SIG-M5 (cell line): ENCODE measurements at places on chromosomes 7 and 10.
A peak's percentile ranks its signal among the peaks of the same experiment; 100 is the strongest.

DNA sequence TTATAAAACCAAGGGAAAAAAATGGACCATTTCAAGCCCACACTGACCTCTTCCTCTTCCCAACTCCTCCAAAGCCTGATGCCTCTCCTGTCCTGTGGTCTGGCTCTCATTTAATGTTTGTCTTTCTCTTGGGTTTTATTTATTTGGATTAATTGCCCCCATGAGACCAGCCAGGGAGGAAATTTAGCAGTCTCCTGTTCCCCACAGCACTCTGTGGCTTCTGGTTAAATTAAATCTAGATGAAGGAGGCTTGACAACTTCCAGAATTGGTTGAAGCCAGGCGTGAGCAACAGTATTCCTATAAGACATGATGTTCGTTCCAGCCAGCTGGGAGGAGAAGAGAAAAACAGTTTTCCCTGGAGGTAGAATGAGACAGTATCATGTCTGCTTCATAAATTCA, 15.1 kb upstream of the PRLHR start:
- no peak for DNase-seq

DNA sequence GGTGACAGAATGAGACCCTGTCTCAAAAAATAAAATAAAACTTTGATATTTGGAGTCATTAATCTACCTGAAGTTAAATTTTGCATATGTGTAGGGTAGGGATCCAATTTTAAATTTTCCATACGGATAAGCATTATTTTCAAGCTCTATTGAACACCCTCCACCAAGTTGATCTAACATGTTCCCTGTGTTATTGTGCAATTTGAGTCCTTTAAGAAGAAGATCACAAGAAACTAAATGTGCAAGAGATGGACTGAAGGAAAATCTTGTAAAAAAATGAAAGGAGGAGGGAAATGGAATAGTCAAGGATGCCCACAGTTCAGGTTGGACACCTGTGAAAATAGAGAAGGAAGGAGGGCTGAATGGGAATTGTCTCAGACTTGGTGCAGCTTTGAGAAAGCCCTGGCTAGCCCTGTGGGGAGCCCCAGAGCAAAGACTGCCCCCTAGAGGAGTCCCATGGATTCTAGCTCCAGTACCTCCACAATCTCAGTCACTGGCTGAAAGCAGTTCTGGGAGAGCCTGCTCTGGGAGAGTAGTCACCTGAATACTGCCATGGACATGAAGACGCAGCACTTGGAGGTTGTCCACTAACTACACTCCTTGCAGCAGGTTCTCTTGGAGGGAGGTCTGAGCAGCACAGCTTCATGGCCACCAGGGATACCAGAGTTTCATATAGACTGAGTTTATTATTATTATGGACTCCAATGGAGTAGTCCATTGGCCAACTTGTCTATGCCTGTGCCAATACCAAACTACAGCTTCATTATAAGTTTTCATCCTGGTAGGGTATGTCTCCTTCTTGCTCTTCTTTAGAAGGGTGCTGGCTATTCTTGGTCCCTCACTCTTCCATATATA, 5.7 kb upstream of the TIAL1 start:
- DNase-seq, result no peak

- DNase-seq, result no peak
Observed at GRCh38 chr7:133040178-133040577, 41.7 kb downstream of the CHCHD3 start.

- no peak for DNase-seq
Observed at GRCh38 chr10:130481936-130482335, 345.7 kb downstream of the GLRX3 start.

- DNase-seq, result no peak
Observed at GRCh38 chr7:91557789-91558404, 293.7 kb downstream of the FZD1 start.

GRCh38 chr7:129688503-129689222, 77.1 kb downstream of the NRF1 start:
- no peak for DNase-seq

GRCh38 chr7:73844131-73844547, 1.8 kb upstream of the METTL27 start:
- no peak for DNase-seq

DNA sequence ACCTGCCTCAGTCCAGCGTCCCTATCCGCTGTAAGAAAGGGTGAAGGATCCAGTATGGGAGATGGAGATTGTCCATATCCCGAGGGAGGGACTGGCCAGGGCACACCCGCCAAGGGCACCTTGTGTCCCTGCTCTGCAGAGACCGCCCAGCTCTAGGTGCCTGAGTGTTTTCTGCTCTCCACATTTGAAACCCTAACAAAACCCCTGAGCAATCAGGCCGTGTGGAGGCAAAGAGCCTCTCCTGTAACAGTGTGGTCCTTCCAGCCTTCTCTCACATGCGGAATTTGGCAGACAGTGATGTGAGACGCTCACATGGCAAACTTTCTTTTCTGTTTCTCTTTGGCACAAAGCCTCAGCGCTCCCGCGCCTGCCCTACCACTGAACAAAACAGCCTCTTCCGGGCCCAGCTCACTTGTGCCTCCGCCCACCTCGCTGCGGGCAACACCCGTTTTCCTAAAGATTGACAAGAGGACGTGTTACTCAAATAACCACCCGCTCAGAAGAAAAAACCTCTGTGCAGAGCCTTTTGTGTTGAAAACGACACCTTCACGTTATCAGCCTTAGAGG, 514.8 kb downstream of the DNAJB6 start:
- DNase-seq, result peak; percentile 11

DNA sequence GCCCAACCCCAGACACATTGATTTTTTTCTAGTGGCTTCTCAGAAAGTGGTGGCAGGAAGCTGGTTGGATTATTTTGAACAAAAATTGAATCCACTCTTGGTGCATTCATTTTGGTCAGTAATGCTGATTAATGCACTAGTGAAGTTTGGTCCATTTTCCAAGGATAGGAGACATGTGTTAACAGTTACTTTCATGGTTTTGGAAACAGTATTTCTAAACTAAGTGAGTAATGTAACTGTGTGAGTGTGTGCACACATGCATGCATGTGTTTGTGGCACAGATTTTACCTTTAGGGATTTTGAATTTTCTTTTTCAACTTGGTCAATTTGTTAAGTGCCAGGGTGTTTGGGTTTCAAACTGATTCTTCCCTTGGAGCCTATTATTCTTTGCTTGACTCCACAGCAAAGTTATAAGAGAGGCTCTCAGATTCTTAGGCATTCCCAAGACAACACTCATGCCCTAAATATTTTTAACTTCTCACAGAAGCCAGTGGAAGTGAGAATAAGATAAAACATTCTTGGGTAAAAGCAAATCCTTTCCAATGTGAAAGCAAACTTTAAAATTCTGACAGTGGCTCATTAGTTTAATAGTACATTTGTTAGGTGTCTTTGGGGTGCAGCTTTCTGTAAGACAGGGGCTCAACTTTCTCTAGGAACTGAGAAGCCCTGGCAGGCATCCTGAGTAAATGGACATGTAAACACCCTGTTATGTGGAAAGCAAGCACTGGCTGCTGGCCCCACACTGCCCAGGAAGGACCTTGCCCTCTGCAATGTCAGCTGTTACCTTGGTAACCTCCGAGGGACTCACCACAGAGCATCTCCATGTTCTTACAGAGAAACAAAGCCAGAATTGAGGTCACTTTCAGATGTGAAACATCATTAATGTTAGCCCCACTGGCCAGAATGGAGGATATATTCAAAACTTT, 68.4 kb downstream of the ASAH2B start:
- DNase-seq, result no peak

GRCh38 chr10:131580076-131580652, 268.6 kb upstream of the TCERG1L start:
- DNase-seq, result no peak

DNA sequence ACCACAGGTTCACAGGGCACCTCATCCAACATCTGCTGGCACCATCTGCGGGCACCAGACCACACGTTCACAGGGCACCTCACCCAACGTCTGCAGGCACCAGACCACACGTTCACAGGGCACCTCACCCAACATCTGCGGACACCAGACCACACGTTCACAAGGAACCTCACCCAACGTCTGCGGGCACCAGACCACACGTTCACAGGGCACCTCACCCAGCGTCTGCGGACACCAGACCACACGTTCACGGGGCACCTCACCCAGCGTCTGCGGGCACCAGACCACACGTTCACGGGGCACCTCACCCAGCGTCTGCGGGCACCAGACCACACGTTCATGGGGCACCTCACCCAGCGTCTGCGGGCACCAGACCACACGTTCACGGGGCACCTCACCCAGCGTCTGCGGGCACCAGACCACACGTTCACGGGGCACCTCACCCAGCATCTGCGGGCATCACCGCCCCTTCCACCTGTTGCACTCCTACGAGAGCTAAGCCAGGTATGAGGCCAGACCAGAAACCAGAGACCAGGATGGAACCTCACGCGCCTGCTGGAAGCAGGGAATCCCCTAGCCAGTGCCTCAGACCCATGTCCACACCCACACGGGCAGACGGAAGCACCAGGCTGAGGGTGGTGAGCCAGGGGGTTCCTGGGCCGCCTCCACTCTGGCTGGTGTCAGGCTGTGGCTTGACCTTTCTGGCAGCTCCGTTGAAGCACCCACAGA, 182.8 kb downstream of the MAD1L1 start:
- DNase-seq, result no peak

GRCh38 chr10:86712317-86712707, 44.0 kb downstream of the LDB3 start:
- DNase-seq, result no peak

DNA sequence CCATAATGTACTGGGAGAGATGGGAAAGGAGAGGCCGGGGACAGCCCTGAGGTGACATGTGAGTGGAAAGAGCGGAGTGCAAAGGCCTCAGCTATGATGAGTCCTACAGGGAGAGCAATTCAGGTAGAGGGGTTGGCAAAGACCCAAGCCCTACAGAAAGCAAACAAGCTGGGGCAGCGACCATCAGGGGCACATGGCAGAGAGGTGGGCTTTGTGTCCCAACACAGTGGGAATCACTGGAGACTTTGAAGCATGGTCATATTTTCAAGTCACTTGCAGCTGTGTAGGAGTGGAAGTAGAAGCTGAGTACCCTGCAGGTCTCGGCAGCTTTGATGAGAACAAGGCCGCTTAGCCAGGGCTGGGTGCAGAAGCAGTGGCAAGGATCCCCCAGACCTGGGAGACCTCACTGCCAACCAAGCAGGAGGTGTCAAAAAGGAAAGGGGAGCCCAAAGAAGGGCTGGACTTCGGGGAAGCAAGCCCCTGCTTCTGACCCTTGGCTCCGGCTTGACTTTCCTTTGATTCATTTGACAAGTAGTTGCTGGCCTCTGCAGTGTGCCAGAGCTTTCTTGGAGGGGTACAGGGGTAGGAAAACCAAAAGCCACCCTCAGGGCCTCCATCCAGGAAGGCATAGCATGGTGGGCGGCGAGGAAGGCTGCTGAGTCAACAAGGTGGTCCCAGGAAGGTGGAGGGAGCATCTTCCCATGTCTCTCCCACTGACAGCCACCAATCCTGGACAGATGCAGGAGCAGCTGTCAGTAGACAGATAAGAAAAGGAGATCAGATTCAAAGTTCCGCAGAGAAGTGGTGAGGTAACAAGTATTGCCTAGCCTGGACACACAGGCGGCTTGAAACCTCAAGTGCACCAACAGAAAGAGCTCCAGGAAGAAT, 1.9 kb upstream of the PGAM2 start:
- no peak for DNase-seq

DNA sequence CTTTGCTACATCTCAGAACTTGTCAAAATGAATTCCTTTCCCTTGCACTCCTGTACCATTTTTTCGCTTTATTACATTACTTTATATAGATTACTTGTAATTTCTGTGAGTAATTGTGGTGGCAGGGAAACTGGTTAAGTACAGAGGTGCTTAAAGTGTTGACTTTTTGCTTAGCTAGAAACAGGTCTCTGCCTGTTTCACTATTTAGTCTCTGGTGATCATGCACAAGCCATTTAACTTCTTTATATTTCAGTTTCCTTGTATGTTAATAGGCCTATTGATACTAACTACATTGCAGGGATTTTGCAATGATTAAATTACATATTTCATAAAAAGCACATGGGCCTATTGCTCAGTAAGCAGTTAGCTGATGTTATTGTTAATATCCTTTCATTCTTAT, 233.8 kb downstream of the PRKG1 start:
- no peak for DNase-seq

DNA sequence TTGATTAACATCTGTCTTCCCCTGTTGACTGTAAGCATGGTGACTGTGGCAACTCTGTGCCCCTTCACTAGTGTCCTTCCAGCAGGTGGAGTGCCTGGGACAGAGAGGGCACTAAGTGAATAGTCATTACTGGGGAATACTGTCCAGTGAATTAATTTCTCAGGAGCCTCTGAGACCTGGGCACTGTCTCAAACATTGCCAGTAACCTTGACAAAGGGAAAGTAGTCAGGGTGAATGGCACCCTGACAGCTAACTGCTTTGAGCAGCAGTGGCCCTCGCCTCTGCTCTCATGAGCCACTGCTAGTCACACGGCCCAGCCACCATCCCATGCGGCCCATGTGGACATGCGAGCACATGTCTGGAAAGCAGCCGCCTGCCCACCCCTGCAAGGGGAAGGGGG, 13.1 kb upstream of the GRB10 start:
- DNase-seq, result no peak

GRCh38 chr10:116271593-116272439, 1.2 kb downstream of the GFRA1 start:
- no peak for DNase-seq

DNA sequence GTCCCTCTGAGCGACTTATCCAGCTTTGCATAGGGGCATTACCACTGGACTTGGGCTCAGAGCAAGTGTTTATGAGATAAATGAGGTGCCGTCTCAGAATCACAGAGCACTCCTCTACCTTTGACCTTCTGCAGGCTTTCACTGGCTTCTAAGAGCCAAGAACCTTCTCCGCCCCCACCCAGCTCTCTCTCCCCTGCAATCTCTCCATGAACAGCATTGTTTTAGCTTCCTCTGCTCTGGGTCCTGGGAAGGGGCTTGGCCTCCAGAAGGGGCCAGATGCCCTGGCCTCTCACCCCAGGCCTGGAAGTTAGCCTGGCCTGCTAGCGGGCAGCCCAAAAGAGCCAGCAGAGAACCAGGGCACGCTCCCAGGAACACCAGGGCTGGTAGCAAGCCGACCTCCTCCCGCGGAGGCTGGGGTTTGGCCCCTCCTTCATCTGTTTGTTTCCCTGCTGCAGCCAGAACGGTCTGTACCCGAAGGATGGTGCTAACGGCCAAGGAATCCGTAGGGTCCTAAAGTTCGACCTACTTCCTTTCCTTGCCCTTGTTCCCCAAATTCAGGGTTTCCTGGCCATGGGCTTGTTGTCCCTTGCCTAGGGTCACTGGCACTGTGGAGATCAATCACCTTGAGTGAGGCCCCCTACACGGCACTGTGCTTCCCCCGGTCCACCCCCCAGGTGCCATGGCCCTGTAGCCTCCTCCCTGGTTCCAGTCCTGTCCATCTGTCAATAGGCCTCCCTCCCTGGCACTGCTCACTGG, 18.7 kb upstream of the DDIT4 start:
- no peak for DNase-seq

DNA sequence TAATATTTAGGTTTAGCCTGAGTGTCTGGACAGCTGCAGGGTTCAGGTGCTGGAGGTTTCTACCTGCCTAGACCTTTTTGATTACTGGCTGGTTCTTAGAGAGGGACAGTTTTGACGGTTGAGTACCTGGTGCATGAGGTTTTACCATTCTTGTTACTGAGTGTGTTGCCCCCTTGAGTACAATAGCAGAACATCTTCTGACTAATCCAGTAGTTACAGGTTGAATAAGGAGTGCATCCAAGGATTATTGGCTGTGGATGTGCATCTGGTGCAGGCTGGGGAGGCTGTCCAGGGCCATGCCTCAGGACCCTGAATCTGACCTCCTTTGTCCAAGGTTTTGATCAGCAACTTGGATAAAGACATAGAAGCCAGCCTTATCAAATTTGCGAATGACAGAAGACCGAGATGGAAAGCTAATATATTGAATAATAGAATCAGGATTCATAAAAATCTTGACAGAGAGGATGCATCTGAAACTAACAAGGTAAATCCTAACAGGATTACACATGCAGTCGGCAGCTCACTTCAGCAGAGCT, 23.1 kb downstream of the PLPP4 start:
- DNase-seq, result no peak
